ENCODE measurements at places on chromosomes 7 and 10.

- no peak for DNase-seq
Observed at GRCh38 chr7:4638781-4639575, 43.1 kb upstream of the FOXK1 start.

- no peak for DNase-seq
Observed at GRCh38 chr7:133114519-133114918, 32.6 kb upstream of the CHCHD3 start.

DNA sequence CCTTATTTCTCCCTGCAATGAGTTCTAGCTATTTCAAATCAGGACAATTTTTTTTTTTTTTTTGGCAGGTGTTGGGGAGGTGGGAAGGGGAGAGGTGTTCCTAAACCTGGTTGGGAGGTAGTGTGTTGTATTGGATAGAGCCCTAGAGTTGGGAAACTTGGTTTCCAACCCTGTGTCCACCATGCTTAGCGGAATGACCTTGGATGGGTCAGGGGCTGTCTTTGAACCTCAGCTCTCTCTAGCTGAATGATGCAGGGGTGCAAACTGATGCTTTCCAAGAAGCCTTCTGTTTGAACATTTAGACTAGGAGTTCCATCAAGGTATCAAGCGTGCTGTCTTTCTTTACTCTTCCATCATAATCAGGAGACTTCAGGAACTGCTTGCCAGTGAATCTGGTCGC is 332.2 kb downstream of the LRMDA start:
- no peak for DNase-seq

- no peak for DNase-seq
Observed at GRCh38 chr10:17216217-17216900, 11.7 kb upstream of the VIM start.

- DNase-seq: no peak
Observed at GRCh38 chr7:11847336-11847735, 15.3 kb upstream of the THSD7A start.

- no peak for DNase-seq
Observed at GRCh38 chr7:137656850-137657232, 189.9 kb downstream of the DGKI start.

DNA sequence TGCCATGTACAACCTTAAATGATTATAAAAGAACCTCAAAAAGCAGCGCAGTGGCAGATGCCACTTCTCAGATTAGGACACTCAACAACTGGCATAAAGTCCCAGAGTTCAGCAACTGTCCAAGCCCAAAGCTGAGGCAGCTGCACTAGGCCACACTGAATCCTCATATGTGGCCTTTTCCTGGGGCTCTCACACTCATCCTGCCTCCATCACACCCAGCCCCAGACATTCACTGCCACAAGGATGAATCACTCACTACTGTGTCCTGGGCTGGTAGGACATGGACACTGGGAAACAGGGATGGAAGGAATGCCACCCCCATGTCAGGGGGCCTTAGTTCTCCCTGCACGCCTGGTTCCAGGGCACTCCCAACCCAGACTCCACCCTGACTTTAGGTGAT is 547.7 kb downstream of the TNS3 start:
- no peak for DNase-seq

- DNase-seq: no peak
Observed at GRCh38 chr10:72274213-72274729, 547 bp downstream of the DDIT4 start.

DNA sequence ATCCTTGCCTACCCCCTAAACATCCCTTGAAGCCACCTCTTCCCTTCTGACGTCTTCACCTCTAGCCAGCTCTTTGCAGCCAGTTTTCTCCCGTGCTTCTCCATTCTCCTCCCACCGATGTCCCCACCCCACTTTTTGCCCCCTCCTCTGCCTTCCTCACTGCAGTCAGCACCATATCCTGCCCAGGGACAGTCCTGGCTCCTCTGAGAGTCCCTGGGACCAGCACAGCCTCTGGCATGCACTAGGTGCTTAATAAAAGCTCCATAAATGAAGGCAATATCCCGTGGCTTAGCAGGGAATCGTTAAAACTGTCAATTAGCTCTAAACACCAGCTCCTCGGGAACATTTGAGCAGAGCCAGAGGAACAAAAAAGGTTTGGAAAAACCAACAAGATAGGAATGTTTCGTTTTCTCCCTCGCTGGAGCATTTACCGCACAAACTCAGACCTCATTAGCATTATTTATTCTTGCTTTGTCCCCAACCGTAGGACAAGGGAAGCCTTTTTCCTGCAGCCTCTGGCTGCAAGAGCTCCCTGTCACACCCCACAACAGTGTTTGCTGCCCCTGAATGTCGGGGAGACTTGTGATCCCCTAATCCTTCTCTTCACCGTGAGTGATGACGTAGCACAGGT is 16.1 kb downstream of the MYL10 start:
- DNase-seq: no peak

GRCh38 chr10:74825371-74826141 is 844 bp upstream of the KAT6B start:
- DNase-seq: no peak

- DNase-seq: no peak
Observed at GRCh38 chr7:66769833-66770512, 29.4 kb downstream of the RABGEF1 start.

DNA sequence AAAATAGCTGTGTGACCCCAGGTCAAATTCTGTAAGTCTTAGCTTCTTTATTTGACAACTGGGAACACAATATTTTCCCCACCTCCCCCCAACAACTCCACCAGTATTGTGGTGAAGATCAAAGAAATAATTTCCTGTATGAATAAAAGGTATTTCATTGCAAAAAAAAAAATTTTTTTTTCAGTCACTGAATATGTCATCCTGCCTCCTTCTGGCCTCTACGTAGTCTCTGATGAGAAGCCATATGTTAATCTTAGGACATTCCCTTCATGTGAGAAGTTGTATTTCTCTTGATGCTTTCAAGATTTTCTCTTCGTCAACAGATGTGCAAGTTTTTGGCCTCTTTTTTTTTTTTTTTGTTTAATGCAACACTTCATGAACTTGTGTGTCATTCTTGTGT is 33.0 kb downstream of the ZNF33A start:
- DNase-seq: no peak

DNA sequence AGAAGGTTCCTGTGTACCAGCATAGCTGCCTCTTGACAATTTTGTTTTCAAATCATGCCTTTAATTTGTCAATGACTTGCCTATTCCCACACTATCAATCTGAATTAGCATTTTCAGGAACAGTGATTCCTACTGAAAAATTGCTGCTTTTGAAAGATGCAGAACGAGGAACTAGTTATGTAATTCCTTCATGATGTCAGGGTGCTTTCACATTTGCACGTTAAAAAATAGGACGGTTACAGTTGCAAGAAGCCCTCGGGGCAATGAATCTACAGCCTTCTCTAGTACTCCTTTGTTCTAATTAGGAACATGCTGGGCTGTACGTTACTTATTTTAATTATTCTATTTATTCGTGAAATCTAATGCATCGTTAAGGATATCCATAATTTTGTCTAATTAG is 253.9 kb downstream of the OTUD1 start:
- no peak for DNase-seq

GRCh38 chr10:53690524-53691240 is 918.1 kb upstream of the MBL2 start:
- no peak for DNase-seq

DNA sequence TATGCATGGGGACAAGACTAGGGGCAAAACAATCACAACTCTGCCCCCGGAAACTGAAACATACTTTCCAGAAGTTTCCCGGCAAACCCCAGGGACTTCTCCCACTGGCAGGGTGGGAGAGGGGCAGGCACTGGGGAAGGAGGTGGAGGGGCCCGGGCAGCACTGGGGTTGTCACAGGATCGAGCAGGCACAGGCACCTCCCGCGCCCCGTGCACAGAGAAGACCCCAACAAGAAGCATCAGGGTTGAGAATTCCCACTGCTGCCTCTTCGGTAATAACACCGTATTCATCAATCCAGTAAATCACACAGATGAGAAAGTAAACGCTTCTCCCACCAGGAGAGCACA is 490.5 kb downstream of the PTPRN2 start:
- no peak for DNase-seq

GRCh38 chr10:31678575-31679516 is 249.8 kb downstream of the ARHGAP12 start:
- DNase-seq: no peak

DNA sequence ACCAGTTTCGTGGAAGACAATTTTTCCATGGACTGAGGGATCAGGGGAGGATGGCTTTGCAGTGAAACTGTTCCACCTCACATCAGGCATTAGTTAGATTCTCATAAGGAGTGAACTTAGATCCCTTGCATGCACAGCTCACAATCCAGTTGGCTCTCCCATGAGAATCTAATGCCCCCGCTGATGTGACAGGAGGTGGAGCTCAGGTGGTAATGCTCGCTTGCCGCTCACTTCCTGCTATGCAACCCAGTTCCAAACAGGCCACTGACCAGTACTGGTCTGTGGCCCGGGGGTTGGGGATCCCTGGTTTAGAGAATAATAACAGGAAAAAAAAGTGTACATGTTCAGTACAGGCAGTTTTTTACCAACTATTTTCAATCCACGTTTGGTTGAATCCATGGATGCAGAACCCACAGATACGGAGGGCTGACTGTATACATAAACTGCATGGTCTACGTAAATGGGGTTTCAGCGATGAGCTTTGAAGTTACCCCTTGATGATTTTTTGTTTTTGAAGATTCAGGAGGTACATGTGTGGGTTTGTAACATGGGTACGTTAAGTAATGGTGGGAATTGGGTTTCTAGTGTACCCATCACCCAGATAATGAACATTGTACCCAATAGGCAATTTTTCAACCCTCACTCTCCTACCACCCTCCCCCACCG is 24.5 kb downstream of the OGDH start:
- no peak for DNase-seq

DNA sequence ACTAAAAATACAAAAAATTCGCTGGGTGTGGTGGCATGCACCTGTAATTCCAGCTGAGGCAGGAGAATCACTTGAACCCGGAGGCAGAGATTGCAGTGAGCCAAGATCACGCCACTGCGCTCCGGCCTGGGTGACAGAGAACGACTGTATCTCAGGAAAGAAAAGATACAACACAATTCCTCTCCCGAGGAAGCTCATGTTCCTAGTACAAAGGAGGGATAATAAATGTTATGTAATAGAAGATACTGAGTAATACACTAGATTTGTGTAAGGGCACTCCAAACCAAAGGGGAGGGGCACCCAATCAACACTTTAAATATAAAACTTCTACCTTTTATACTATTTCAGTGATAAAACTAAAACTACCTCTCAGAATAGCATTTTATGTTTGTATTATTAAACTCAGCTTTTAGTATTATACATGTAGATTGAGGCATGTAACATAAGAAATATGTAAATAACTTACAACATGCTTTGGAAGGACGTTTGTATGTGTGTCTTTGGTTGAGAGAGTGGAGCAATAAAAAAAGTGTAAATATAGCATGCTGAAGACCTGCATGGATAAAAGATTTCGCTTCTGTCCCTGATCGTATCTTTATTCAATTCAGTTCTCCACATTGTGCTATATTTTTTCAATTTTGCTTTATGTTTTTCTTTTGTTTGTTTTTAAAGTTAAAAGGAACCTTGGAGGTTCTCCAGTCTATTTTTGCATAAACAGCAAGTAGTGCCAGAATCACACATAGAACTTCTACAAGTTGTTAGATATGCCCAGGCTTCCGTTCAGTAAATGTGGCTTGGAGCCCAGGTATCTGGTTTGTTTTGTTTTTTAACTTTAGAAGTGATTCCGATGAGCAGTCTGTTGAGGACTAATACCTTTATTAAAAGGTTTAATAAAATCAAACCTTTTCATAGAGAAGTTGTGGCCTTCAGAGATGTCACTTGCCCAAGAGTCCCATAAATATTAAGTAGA is 71.9 kb downstream of the WAC start:
- DNase-seq: no peak
